Stimulated activated CD8-positive, alpha-beta memory T cell treated with anti-CD3 and anti-CD28 coated beads, Interleukin-4, amount 100 ng/mL, for 4 hours (primary cell): ENCODE measurements at places on chromosomes 6 and 20.

DNA sequence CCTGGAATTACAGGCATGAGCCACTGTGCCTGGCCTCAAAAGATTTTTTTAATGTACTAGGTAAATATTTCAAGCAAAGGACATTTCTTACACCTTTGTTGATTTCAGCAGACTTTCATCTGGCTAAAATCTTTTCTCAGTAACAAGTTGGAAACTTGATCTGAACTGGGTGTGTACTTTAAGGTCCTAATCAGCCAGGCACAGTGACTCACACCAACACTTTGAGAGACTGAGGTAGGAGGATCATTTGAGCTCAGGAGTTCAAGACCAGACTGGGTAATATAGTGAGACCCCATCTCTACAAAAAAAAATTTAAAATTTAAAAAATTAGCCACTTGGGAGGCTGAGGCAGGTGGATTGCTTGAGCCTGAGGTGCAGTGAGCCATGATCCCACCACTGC is 7.0 kb upstream of the RALGAPA2 start:
- DNase-seq = no peak

DNA sequence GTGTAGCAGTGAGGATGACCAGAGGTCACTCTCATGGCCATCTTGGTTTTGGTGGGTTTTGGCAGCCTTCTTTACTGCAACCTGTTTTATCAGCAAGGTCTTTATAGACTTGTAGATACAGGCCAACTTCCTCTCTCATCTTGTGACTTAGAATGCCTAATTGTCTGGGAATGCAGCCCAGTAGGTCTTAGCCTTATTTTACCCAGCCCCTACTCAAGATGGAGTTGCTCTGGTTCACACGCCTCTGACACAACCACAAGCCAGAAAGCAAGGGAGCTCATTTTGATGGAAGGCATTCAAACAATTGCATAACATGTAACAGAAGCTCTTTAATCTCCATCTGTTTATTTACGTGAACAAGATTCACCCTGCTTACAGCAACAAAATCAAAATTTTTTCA is 492.0 kb upstream of the SULF2 start:
- no peak for DNase-seq

DNA sequence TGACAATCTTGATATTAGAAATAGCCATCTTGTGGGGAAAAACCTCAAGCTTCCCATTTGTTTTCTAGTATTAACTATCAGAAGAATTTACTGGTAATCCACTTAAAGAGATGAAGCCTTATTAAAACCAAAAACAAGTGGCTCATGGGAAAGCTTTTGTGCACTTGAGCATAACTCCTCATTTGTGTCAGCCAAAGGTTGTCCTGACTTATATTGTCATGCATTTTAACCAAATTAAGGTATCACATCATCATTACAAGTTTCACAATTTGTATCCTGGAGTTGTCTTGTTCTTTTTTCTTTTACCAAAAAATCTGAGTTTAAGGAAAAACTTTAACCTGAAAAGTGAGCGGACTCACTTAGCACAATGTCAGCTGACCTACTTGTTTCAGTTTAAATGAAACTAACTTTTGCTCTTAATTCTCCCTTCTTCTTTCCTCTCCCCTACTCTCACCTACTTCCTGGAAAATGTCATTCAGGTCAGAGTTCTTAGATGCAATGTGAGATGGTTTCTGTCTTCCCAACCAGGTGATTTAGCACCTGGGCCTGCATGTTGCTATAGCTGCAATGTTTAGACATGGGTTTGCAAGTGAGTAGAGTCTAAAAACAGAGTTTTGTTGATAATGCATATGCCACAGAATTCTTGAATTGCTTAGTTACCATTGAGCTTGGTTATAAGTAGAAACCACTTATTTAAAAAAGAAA is 82.8 kb downstream of the TNFAIP3 start:
- no peak for DNase-seq

DNA sequence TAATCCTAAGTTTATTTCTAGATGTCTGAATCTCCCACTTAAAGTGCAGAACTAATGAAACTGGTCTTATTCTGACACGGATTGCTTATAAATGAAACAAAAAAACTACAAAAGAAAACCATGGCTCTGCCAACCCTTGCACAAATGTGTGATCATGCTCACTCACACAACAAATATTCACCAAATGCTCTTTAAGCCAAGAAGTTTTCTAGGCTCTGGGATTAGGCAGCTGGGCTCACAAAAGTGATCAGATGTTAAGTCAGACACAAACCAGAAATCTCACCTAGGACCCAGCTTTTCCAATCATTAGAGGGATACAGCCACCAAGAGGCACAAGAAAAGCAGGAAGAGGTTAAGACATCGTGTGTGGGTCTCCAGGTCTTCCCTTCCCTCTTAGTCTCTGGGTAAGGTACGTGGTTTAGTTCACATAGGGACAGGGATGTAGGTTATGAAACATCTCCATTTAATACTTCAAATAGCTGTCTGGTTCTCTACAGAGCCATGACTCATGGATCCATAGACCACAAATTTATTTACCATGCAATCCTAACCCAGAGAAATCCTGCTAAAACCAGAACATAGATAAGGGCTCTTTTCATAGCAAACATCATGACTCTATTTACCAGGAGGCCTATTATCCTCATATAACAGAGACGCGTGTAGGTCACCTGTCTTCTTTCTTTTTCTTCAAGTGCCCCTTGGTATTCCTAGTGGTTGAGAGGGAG is 165.2 kb downstream of the WDR27 start:
- DNase-seq = no peak

GRCh38 chr6:139439349-139439748 is 64.9 kb upstream of the CITED2 start:
- no peak for DNase-seq
